Activated CD8-positive, alpha-beta memory T cell treated with anti-CD3 and anti-CD28 coated beads for 1 hour (primary cell): ENCODE measurements at places on chromosomes 2 and 18.

DNA sequence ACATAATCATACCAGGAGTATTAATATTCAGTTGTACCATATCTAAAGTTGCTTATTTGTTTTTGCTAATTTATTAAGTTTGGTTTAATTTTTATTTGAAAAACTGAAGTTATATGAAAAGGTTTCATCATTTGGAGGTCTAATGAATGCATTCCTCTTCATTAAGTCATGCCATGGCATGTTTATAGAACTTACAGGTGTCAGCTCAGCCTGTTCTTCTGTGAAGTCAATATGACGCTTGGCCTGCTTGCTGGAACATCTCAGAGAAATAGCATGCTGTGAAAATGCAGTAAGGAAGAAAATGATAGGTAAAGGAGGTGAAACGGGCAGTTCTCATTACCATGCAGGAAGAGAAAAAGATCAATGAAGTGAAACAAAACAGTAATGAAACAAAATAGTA lies 58.2 kb downstream of the RAPH1 start:
- DNase-seq, result no peak

GRCh38 chr2:28556303-28556702 lies 60.4 kb downstream of the PLB1 start:
- no peak for DNase-seq

DNA sequence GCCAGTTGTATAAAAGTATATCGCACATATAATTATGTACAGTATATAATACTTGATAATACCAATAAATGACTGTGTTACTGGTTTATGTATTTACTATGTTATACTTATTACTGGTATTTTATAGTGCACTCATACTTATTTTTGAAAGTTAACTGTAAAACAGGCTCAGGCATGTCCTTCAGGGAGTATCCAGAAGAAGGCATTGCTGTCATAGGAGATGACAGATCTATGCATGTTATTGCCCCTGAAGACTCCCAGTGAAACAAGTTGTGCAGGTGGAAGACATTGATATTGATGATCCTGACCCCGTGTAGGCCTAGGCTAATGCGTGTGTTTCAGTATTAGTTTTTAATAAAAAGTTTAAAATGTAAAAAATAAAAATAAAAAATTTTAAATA lies 20.3 kb upstream of the ASXL3 start:
- no peak for DNase-seq

DNA sequence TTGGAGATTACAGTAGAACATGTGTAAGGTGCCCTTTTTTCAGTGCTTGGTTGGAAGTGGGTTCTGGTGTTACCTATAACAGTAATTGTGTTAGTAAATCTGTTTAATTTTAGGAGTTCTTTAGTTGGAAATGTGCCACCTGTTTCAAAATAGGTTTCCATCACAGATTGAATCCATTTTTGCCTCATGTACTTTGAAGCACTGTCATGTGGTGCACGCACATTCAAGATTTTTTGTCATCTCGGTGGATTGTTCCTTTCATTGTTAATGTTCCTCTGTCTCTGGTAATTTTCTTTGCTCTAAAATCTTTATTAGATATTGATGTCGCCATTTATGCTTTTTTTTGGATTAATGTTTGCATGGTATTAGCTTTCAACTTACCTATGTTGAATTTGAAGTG lies 1.3 kb downstream of the ATP9B start:
- no peak for DNase-seq

DNA sequence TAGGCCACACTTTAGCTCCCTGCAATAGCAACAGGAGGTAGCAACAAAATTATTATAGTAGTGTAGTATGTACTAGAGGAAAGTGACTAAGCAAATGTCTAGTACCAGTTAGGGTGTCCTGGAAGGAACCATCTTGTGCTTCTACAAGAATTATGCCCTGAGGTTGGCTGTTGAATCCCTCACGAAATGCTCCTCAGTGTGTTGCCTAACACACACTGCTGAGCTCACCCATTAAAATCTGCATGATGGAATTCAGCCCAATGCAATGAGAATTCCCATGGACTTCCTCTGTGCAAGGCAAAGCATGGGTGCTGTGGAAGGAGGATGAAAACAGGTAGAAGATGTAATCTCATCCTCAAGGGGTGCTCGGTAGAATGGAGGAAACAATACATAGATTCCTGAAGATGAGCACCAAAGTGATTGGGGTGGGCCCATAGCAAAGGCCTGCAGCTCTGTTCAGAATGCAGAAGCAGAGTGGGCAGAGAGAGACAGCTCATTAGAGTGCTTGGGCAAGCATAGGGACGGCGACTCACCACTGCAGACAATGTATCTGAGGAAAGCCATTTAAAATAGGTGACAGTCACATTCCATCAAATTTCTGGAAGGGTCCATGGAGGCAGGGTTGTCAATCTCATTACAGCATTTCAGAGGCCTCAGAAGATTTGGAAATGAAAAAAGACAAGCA lies 1.2 kb upstream of the UGT1A7 start:
- no peak for DNase-seq

GRCh38 chr2:74525717-74526648 lies at the start of gene DQX1:
DQX1 (minus strand) TSS chr2:74526231; CDS start chr2:74525729, 502 bp downstream.
- no peak for DNase-seq

- no peak for DNase-seq
Measured at GRCh38 chr2:98029718-98030222, 34.0 kb upstream of the TMEM131 start.

DNA sequence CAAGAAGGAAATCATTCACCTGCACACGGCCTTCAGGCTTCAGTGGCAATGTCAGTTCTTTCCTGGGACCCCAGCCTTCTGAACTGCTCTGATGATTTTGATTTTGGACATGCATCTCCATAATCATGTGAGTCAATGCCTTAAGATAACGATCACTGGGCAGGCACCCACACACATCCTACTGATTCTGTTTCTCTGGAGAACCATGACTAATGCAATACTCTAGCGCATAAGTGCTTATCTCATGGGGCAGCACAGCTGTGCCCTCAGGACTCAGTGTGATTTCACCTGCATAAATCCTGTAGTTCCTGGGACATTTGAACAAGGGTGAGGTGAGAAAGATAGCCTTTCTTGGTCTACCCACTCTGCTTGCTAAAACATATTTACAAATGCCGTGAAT lies 144.6 kb downstream of the AKAIN1 start:
- DNase-seq, result no peak

DNA sequence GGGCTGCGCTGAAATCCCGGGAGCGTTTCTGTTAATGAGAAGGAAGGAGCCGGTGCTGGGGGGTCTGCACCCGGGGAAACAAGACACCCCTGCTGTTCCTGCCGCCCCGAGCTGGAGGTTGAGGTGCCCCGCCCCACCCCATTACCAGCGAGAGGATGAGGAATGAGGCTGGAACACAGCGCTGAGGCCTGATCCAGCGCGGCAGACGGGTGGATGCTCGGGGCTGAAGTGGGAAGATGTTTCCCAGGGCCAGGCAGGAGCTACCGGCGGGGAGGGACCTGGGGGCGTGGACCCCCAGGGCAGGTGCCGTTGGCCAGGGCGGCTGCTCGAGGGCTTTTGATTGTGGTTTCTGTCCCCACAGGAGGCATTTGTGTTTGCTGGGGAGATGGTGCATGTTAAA lies 134.3 kb upstream of the CTDP1 start:
- no peak for DNase-seq

GRCh38 chr2:12298352-12298751 lies 418.4 kb upstream of the TRIB2 start:
- no peak for DNase-seq

DNA sequence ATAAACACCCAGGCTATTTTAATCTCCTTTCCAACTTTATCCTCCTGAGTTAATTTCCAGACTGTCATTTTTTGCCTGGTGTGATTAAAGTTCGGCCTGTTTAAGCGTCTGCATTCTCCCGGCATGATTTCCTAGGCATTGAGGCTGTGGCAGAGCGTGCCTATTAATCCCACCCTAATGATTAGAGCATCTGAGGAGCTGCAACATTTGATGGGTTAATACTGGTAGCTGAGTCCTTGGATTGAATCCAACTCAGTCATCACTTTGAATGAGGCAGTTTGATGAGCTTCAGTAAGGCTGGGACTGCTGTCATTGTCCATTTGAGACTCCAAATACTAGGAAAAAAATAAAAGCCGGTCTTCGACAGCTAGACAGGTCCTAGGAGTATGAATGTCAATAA lies 882.5 kb downstream of the SLC4A3 start:
- DNase-seq, result no peak

DNA sequence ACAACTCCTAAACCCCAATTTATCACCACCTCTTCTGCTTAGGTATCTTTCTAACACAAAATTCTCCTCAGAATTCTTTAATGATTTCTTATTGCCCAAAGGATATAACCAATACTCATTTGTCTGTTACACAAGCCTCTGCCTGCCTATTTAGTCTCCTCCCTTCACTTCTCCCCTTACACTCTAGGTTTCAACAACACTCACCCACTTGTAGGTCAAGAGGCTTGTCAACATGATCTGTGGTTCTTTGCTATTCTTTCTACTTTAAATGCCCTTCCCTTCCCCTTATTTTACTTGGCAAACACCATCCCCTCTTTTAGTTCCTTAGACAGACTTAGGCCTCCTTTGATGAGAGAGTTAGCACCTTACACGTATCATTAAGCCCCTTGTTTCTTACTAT lies 69.0 kb upstream of the C2orf15 start:
- DNase-seq, result no peak

DNA sequence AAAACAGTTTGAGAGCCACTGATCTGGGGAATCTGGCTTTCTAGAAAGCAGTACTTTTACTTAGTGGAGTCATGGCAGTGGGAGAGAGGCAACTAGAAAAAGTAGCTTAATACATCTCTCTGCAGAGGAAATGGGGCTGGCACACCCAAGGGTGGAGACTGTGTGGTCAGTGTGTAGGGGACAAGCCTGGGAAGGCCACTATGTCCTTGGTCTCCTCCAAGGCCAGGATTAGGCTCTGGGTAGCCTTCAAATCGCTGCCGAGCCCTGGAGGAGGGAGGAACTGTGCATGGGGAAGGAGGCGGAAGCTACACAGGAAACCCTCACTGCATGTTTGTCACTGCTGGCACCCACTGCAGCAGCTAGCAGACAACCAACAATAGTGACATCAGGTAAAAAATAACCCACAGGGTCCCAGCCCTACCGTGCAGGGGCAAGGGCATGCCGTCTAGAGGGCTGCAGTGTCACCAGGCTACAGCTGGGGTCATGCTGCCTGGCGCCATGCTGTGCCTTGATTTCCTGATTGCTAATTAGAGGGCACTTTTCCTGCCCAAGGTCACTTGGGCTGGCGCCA lies 34.8 kb downstream of the LBH start:
- DNase-seq, result peak; percentile 25

DNA sequence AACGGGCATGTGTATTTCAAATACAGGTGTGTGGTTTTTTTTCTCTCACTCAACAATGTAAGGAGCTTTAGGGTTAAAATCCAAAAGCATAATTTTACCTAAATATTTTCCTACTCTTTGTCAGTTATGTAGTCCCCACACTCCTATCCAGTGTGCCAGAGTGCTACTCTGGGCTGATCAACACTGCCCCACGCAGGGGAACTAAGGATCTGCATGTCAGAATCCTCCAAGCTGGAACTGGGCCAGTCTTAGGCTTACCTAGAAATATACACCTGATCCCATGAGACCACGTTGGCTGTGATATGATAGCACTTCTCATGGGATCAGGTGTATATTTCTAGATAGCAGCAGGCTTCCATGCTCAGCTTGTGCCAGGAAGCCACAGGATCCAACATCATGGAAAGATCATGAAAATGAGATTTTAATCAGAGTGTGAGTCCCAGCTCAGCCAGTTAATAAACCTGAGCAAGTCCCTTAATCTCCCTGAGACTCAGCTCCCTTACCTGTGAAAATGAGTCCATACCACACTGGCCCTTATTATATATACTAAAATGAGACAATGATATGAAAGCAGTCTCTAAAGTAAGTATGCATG lies 29.7 kb downstream of the CCDC141 start:
- DNase-seq, result no peak

DNA sequence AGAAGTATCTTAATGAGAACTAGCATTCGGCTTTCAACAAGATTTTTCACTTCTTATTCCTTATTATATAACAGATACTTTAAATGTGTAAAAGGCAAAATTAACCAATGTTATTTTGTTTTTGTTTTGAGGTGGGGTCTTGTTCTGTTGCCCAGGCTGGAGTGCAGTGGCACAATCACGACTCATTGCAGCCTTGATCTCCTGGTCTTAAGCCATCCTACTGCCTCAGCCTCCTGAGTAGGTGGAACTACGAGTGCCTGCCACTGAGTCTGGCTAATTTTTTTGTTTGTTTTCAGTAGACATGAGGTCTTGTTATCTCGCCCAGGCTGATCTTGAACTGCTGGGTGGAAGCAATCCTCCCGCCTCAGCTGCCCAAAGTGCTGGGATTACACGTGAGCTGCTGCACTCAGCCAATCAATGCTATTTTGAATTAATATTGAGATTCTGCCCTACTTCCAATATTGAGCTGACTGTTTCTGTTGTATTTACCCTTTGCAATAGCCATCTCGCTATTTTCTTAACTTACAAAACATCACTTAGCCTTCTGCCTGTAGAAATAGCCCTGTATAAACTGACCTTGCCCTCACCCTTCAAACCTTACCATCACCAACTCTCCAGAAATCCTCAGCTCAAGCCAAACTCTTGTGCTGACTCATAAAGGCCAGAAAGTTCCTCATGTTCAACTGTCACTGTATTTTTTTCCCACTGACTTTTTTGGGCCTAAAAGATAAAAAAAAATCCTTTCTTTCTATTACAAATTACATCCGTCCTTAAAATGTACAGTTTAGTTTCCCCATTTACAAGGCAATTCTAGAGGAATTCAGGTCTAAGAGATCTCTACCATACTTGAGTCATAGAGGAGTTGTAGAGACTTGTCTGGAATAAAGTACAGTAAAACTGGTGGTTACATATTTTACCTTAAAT lies 94.3 kb downstream of the OLA1 start:
- DNase-seq, result no peak

GRCh38 chr2:34037157-34037556 lies 438.1 kb upstream of the FAM98A start:
- DNase-seq, result no peak

GRCh38 chr2:175154661-175155082 lies 13.3 kb downstream of the ATF2 start:
- DNase-seq, result no peak

DNA sequence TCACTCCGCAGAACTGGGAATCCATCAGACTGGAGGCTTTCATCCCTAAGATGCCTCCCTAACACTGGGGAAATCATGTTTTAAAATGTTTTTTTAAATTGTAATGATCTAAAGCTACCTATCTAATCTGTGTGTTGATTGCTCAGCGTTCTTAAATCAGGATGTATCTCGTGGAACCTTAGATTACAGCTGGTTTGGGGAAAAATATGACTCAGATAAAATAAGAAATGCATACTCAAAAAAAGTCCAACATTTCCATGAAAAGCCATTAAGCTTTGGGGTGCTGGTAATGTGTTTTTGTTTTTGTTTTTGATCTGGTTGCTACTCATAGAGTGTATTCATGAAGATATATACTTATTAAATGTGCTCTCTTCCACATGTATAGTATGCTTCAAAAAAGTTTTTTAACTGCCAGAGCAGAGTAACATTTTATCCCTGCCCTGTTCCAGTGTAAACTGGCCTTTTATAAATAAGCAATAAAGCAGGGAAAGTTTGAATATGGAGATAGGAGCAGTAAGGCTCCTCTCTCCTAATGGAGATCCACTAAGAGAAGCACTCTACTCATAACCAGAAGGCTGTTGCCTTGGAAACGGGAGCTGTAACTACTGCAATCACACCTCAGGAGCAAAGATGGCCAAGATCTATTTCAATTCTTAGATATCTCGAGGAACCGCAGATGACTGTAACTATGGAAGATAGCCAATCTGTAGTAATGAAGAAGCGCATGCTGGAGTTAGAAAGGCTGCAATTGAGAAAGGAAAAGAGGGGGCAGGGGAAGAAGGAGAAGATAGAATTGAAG lies 41.6 kb downstream of the ANKRD44 start:
- no peak for DNase-seq

GRCh38 chr18:424668-425067 lies 75.8 kb downstream of the COLEC12 start:
- DNase-seq, result no peak

- DNase-seq, result no peak
Measured at GRCh38 chr2:221816566-221816965, 244.5 kb upstream of the EPHA4 start.
